ENCODE measurements at places on chromosomes 6 and 20.

DNA sequence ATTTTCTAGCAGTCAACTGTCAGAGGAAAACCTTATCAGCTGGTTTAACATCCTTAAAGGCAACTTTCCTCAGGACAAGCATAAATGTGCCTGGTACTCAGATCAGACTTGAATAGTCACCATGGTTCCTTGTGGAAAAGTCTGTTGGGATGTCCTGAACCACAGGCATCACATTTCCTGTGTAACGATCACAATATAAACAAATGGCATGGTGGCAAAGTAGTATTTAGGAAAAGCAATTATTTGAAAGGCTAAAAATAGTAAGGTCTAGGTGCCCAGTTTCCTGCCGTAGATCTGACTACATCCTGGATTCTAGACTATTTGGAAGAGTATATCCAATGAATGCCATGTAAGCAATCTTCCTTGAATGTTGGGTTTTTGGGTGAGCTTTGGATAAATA is 271.9 kb upstream of the AGPAT4 start:
- no peak for DNase-seq

DNA sequence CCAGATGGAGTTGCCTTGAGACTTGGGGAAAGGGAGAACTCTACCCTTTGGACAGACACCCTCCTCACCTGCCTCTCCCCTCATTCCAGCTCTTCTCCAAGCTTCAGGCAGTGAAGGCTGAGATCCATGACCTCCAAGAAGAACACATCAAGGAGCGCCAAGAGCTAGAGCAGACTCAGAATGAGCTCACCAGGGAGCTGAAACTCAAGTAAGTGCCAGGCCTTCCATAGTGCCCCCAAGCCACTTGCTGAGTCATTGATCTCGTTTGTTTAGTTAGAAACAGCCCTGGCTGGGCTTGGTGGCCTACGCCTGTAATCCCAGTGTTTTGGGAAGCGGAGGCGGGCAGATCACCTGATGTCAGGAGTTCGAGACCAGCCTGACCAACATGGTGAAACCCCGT is 39.2 kb downstream of the KIF3B start:
- DNase-seq: no peak

GRCh38 chr20:60803335-60804055 is 448.6 kb upstream of the CDH4 start:
- no peak for DNase-seq

DNA sequence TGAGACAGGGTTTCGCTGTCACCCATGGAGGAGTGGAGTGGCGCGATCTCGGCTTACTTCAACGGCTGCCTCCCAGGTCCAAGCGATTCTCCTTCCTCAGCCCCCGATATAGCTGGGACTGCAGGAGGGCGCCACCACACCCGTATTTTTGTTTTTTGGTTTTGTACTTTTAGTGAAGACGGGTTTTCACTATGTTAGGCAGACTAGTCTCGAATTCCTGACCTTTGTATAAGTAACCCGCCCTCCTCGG is 115.4 kb upstream of the BTN3A2 start:
- DNase-seq: peak; percentile 32

DNA sequence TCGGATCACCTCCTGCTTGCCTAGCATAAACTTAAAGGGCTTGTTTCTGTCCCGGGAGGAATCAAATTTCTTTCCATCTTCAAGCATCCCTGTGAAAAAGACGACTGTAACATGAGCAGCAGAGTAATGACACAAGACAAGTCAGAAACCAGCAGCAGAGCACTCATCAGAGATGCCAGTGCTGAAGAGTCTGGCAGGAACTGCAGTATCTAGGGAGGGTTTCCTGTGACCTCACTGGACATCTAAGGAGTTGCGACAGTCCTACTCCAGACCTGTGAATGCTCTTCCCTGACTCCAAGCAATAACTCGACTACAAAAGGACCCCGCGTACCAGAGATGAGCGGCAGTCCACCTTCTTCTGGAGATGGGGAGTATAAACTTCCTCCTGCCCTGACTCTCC is 17.3 kb downstream of the FKBP1A start:
- DNase-seq: peak; percentile 92

GRCh38 chr6:32609391-32609730 is 19.7 kb upstream of the HLA-DRB1 start:
- no peak for DNase-seq

DNA sequence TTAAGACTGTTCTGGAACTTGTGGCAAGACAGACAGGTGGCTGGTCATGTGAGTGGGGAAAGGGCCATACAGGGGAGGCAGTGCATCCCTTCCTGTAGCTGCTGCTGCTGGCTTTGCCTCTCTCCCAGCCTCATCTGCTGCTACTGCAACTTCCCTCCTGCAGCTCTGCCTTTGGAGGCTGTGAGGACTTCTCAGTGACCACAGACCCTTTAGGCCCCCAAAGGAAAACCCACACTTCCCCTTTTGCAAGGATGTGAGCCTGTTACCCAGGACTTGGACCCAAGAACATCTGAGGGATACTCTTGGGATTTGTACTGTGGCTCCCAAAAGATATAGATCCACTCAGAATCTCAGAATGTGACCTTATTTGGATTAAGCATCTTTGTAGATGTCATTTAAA is 91.0 kb downstream of the TMEM170B start:
- no peak for DNase-seq

DNA sequence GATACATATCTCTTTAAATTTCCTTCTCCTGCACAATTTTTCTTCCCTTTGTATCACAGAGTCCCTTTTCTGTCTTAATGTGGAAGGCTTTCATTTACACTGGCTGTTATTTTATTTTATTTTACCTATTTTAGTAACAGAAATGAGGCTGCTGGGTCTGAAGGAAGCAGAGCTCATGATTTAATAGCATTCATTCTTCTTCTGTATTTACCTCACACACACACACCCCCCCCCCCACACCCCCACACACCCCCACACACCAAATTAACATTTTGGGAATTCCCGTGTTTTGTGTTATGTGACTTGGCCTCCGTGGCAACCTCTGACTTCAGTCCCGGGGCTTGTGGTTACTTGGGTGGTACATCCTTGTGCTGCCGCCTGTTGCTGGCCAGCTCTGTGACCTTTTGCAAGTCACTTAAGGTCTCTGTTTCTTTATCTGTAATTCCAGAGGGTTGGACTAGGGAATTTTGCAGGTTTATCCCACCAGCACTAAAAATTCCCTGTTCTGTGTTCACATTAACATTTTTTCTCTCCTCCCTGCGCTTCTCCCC is 108.8 kb downstream of the TIAM2 start:
- DNase-seq: peak; percentile 52

DNA sequence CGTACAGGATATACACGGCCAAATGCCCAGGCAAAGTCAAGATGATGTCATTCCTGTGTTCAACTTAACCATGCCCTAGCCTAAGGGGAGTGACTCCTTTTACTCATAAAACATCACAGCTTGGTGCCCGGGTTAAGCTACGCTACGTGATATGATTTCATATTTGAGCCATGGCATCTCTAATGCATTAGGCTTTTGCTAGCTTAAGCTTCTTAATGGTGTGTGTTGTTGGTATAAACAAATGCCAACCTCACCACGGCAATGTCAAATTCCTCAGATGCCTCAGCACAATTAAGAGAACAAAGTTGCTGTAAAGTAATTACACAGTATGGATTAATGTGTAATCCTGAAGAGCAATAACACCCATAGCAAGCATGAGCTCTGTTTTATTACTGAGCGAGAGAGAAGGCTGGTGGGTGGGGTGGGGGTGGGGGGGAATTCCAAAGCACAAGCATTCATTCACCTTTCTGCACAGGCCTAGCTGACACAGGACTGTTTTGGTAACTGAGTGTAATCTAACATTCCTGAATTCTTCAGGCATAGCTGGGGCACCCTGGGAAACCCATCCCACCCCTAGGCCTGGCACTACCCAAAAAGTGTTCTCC is 44.7 kb upstream of the CNKSR3 start:
- peak; percentile 14 for DNase-seq

DNA sequence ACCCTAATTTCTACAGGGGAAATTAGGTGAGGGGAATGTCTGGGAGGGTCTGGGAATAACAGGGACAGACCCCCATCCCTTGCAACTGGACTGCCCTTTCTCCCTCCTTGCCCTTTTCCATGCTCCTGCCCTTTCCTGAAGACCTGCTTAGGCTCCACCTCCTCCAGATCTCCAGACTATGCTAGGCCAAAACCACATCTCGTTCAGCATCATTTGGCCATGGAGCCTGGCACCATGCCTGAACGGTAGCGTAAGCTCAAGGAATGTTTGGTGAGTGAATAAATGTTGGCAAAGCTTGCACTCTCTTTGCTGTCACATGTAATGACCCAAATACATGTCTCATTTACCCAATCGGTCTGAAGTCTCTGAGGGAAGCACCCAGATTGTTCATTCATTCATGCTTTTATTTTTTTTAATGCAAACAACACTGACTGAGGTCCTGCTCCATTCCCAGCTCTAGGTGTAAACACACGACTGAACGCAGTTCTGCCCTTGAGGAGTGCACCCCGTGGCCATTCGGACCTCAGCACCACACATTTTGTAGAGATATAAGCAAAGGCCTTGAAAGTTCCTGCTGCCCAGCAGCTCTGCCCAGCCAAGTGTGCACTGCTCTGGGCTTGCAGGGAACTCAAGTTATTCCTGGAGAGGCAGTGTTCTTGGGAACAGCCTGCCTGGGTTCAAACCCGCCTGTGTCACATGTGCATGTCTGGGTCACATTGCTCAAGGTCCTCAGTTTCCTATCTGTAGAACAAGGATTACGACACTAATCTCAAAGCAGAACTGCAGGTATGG is 1.1 kb upstream of the GRM4 start:
- peak; percentile 32 for DNase-seq

GRCh38 chr6:12440981-12441380 is 150.8 kb downstream of the EDN1 start:
- peak; percentile 38 for DNase-seq

- DNase-seq: no peak
Measured at GRCh38 chr20:10408108-10408813, 25.8 kb downstream of the MKKS start.

DNA sequence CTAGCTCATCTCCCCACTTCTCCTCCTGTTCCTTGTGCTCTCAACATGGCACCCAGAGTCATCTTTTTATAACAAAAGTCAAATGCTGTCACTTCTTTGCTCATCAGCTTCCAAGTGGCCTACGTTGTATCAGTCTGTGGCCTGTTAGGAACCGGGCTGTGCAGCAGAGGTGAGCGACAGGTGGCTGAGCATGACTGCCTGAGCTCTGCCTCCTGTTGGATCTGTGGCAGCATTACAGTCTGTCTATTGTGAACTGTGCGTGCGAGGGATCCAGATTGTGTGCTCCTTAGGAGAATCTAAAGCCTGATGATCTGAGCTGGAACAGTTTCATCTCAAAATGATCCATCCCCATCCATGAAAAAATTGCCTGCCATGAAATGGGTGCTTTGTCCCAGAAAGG is 129.6 kb downstream of the FNDC1 start:
- no peak for DNase-seq

- no peak for DNase-seq
Measured at GRCh38 chr6:109939654-109940053, 38.5 kb upstream of the GPR6 start.

DNA sequence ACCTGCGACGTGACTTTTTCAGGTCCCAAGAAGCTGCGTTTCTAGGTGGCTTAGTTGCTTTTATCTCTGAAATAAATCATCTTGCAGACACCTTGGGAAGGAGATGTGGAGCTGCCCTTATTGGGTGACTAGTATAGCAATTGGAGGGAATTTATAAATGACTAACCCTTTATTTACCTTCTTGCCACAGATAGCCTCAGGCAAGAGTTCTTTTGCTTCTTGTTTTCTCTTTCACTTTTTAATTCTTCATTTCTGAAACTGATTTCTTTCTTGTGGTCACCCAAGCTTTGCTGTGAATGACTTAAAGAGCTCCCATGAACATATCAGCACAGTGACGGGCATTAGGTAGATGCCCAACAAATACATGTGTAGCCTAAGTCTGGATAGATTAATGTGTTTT is 3.0 kb downstream of the ADGRF4 start:
- no peak for DNase-seq

- DNase-seq: no peak
Measured at GRCh38 chr20:24066076-24066700, 77.6 kb upstream of the GGTLC1 start.

DNA sequence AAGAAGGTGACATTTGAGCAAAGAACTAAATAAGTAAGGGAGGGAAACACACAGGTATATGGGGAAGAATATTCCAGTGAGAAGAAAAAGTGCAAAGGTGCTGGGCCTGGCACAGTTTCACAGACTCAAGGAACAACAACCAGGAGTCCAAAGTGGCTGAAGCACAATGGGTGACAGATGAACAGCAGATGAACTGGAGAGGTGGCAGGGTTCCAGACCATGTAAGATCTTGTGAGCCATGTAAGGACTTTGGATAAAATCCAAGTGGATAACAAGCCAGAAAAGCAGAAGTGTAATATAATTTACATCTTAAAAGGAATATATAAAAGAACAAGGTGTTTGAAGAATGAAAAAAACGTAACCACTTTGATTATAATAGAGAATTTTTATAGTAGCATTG is 87.9 kb downstream of the MMS22L start:
- DNase-seq: peak; percentile 53

DNA sequence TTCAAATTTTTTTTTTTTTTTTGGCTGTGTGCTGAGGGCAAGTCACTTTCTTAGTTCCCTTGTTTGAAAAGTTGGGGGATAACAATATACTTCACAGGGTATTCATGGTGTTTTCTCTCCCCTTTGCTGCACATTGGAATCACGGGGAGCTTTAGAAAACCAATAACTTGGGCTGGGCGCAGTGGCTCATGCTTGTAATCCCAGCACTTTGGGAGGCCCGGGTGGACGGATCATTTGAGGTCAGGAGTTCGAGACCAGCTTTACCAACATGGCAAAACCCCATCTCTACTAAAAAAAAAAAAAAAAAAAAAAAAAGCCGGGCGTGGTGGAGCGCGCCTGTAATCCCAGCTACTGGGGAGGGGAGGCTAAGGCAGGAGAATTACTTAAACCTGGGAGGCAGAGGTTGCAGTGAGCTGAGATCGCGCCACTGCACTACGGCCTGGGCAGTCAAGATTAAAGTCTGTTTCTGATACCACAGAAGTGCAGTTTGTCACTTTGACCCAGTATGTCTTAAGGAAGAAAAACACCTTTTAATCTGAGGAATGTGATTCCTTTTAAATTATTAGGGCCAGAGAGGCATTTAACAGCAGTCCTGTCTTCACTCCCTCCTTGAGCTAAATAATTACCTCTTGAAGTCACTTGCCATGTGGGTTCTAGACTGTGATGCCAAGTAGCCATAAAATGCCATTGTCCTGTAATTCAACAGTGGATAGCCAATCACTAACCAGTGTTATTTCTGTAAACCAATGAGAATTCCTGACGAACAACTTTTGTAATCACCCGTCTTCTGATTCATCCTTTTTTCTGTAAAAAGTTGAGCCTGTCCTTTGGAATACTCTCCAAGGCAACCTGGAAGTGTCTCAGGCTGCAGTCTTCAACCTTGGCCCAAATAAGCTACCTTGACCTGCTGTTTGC is 16.1 kb downstream of the SRSF3 start:
- no peak for DNase-seq

DNA sequence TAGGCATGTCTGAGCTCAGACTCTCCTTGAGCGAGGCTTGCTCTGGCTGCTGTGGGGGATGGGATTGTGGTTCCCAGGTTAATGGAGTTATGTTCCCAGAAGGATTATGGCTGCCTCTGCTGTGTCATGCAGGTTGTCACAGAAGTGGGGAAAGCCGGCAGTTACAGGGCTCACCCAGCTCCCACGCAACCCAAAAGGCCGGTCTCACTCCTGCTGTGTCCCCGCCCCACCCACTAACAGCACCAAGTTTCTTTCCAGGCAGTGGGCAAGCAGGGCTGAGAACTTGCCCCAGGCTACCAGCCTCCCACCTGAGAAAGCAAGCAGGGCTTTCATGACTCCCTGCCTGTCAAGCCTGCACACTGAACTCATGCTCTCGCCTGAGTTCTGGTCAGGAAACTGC is 750.5 kb downstream of the FRK start:
- no peak for DNase-seq

GRCh38 chr6:3913077-3913957 is 64.1 kb downstream of the FAM50B start:
- peak; percentile 99 for DNase-seq

- peak; percentile 40 for DNase-seq
Measured at GRCh38 chr20:45545754-45546453, 1.3 kb downstream of the EPPIN start.
